H1 (cell line): ENCODE measurements at places on chromosomes 11 and 22.

- DNase-seq, result no peak
Observed at GRCh38 chr22:44127356-44127755, 53.4 kb upstream of the PARVG start.

DNA sequence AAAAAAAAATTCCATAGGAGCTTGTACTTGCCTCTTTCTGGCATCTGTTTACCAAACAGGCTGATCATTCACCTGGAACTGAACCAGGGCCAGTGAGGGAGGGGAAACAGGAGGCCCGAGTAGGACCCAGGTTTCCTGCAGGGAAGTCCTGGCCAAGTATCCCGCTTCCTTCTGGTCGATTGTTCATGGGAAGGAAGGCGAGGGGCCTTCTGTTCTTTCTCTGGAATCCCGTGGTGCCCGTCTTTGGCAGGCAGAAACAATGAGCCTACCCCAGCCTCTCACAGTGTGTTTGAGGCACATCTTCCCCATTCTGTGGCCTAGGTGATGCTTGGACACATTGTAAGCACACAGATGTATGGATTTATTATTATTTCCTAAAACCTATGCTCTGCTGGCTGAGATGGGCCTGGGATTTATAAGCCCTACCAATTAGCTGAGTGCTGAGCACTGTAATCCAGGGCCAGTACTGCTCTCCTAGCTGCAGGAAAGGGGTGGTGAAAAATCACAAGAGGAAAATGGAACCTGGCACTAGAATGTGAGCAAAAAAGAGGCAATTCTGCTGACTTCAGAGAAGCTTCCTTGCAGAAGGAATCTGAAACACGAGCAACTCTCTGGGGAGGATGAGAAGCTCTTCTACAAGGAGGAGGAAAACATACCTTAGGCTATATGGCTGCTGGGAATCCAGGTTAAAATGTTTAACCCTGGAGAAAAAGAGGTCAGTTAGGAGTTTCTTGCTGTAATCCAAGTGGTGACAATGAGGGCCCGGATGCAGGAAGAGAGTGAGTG is 53.5 kb downstream of the PRR5L start:
- no peak for DNase-seq

DNA sequence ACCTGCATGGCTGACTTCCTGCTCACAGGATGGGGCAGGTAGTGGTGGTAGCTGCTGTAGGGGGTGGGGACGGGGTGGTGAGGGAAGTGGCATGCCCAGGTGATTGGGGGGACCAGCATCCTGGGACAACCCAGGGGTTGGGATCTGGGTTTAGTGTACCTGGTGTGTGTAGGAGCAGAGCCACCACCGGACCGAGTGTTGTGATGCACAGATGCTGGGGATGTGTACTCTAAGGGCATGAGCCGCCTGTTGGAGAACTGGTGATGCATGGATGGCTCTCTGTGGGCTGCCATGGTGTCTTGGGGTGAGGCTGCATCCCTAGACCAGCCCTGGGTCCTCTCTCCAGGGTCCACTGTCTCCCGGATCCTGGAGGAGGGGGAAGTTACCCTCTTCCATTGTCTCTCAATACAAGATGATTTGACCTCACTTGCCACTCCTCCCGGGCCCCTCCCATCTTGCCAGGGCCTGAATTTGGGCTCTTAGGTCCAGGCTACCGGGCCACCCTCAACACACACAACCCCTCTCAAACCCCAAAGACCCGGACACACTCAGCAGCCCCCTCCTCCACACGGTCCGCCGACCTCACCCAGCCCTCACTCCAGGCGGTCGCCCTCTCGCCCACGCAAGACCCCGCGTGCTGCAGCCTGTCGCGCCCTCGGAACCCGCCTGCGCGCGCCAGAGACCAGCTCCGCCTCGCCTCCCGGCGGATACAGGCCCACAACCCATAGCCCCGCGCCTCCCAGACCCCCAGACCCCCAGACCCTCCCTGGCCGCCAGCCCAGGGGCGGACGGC is 619 bp downstream of the LRRC75B start:
- peak; percentile 66 for DNase-seq

GRCh38 chr22:25111579-25112517 is 87.8 kb upstream of the CRYBB3 start:
- DNase-seq, result no peak

GRCh38 chr11:10693509-10694081 is at the start of gene IRAG1:
TSS of gene IRAG1 (minus strand) at chr11:10693755. CDS start at chr11:10693602, 153 bp downstream.
- DNase-seq, result no peak

- no peak for DNase-seq
Observed at GRCh38 chr11:68610452-68611116, 73.8 kb upstream of the GAL start.

- no peak for DNase-seq
Observed at GRCh38 chr11:92552942-92553341, 328.3 kb downstream of the FAT3 start.

DNA sequence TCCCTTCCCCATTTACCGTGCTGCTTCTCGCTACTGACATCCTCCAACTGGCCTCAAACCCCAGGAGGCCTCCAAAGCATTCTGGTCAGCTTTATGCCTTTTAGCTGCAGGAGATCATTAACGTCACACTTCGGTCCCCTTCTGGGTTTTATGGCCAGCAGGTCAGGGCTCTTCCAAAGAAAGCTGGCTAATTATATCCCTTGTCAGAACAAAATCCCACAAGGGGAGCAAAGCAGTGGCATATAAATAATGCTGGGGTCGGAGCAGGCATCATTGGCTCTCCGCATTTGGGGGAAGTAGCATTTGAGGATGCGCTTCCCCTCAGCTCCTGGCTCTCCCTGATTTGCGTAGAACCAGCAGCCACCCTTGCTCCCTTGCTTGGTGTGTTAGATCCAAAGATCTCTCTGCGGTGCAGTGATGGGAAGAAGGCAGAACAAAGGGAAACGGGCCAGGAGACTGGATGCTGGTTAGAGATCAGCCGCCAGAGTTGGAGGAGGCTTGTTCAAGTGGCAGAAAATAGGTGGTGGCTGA is 117.4 kb downstream of the DBX1 start:
- DNase-seq, result no peak

DNA sequence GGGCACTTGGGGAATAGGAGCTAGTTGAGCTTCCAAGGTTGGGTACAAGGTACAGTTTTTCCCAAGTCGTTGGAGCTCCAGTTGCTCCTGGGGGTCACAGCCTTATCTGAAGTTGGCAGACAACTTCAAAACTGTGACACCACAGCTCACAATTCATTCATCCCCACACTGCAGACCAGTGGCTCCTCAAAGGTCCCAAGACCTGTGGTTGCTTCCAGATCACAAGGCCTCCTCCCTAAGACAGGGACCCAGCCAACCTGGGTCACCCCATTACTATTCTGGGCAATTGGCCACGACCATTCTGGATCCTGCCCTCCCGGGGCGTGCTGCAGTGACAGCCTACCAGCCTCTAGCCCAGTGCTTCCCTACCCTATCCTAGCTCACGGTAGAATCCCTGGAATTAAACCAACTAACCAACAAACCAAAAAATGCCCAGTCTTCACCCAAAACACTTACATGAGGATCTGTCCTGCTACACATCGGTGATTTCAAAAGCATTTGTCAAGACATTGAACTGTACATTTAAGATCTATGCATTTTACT is 862 bp upstream of the PDXP start:
- no peak for DNase-seq

GRCh38 chr11:63940786-63941185 is 2.0 kb downstream of the NAA40 start:
- no peak for DNase-seq

DNA sequence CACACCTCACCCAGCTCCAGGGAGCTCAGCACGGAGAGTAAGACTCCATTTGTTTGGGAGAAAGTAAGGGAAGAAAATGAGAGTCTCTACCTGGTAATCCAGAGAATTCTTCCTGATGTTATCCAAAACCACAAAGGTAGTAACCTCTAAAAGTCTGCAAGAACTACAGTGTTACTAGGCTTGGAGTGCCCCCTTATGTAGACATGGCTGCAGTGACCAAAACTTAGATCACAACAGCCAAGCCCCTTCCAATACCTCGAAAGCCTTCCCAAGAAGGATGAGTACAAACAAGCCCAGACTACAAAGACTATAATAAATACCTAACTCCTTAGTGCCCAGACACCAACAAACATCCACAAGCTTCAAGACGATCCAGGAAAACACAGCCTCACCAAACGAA is 4.9 kb downstream of the UBE2L6 start:
- no peak for DNase-seq

DNA sequence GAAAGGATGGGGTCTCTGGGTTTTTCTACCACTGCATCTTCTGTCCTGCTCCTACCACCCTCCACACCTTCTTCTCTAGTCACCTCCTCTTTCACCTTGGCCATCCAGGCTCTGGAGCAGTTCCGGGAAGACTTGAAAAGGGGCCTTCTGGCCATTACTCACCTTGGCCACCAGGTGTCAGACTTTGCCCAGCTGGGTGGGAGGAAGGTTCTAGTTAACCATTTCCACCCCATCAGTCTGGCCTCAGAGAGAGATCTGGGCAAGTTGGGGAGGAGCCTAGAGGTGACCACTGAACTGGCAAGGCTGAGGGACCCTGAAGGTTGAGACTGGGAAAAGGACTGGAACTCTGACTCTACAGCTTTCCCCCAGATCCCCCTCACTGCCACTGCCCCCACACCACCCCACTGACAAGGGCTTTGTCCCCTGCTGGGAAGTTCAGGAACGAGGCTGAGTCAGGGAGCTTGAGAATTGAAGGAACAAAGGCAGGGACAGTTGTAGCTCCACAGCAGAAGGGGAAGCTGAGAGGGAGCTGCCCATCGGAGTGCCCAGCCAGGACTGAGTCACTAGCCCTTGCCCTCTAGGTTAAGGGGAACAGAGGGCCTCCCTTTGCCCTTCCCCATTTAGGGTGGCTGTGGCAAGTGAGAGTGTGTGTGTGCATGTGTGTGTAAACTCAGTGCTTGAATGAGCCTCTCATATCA is 3.7 kb upstream of the POLD4 start:
- no peak for DNase-seq

- no peak for DNase-seq
Observed at GRCh38 chr11:130772266-130773227, 143.7 kb downstream of the SNX19 start.

GRCh38 chr11:126949066-126949891 is 51.3 kb downstream of the KIRREL3 start:
- DNase-seq, result no peak

- no peak for DNase-seq
Observed at GRCh38 chr11:59582006-59582405, 33.6 kb downstream of the OSBP start.

DNA sequence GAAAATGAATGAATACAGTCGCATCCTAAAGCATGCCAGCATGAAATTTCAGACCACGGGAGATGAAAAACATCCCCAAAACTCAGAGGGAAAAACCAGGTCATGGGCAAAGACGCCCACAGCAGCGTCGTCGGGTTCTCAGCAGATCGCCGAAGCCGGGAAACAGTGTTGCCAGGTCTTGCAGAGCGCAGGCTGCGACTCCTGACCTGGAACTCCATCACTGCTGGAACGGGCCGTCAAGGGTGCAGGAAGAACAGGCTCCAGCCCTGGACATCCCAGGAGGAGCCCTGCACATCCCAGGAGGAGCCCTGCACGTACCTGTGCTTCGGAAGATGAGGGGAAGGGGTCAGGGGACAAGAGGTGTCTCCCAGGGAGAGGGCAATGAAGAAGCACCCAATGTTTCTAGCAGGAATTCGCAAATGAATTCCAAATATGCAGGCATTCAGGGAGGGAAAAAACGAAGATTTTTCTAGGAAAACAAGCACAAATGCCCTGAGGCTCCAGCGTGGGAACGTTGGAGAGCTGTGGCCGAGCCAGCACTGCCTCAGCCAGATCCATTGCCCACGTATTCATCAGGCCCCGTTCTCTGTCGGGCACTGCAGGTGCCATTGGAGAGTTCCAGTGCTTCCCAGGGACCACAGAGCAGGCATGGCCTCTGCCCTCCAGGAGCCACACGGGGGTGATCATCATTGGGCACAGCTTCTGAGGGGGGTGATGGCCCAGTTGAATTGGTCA is 1110.4 kb downstream of the BRD1 start:
- DNase-seq, result no peak

GRCh38 chr22:42993651-42994275 is 21.2 kb downstream of the PACSIN2 start:
- no peak for DNase-seq

DNA sequence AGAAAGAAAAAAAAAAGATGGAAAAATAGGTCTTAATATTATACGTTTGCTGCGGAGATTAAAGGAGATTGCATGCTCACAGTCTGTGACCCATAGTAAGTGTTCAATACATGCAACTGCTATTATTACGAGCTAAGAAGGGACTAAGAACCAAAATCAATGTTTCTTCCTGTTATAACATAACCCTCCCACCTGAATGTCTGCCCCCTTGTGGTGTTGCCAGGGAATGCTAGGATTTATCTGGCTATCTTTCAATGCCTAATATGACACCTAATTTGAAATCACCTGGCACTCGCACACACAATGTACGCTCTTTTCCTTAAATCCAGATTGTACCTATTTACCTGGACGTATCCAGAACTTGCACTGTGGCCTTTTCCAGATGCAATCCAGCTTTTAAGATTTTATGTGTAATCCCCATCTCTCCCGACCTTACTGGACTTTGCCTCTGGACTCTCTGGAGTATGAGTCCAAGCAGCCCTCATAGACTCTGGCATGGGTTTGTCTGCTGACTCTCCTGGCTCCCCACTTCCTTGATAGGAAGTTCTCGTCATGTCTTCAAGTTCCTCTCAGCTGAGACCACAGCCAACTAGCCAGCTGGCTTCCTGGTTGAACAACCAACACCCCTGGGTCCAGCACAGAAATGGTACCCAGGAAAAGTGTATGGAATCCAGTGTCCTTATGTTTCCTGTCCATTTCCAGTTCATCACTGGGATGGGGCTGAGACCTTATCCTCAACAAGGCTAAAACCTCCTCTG is 151.5 kb downstream of the CCDC34 start:
- no peak for DNase-seq

DNA sequence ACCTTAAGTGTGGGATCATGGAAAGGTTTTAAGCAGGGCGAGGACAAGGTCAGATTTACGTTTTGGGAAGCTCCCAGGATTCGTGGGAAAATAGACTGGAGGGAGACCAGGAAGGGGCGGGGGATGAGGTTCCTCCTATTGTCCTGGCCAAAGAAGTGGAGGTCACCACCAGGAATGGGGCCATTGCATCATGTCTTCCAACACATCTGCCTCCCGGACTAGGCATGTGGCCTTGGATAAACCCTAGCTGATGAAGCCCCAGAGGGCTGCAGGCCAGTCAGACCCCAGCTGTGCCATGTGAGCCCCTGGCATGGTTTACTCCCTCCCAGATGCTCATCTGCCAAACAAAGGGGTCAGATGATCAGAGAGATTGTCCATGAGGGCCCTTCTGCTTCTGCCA is 11.5 kb upstream of the YWHAH start:
- no peak for DNase-seq

- DNase-seq, result no peak
Observed at GRCh38 chr11:76327202-76327601, 53.7 kb downstream of the THAP12 start.

- DNase-seq, result no peak
Observed at GRCh38 chr22:26139310-26139709, 30.0 kb upstream of the SEZ6L start.

- no peak for DNase-seq
Observed at GRCh38 chr11:35136311-35136710, 2.7 kb upstream of the CD44 start.
